ENCODE measurements at places on chromosomes 6 and 20. TPM values are rescaled to one million over a fixed set of nuclear protein-coding genes. Genes with fewer than 3 reads are reported as not detected.

- no peak overlapping the region for H3K4me3 ChIP-seq
- H3K27me3 ChIP-seq, result peaks cover 38% of the 10 kb centered on the region
- no peak overlapping the region for H3K27ac ChIP-seq
- no peaks in the 10 kb centered on the region for H3K36me3 ChIP-seq
These were observed 10.3 kb downstream of the KIF25 start for GRCh38 chr6:168007592-168008338.

DNA sequence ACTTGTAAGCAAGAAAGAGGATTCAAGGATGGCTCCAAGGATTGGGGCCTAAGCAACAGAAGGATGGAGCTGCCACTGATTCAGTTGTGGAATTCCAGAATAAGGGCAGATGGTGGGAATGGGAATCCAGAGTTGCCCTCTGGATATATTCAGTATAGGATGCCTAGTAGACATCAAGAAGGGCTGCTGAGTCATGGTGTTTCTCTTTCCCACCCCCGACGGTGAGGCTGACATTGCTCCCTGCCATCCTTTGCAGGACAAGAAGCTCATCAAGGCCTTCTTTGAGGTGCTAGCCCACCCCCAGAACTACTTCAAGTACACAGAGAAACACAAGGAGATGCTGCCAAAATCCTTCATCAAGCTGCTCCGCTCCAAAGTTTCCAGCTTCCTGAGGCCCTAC, 11.2 kb upstream of the ZNF76 start:
- H3K4me1 ChIP-seq, result peaks cover 7% of the 10 kb centered on the region
- no peaks in the 10 kb centered on the region for H3K27me3 ChIP-seq
- no peaks in the 10 kb centered on the region for H3K36me3 ChIP-seq
- no peak for DNase-seq
- no peak overlapping the region for H3K4me3 ChIP-seq

GRCh38 chr20:64083378-64083803, 807 bp downstream of the LKAAEAR1 start:
- H3K36me3 ChIP-seq, result no peaks in the 10 kb centered on the region
- peaks cover 16% of the 10 kb centered on the region for H3K4me1 ChIP-seq
- no peaks in the 10 kb centered on the region for H3K27me3 ChIP-seq
- peak overlapping the region; percentile 20 for H3K4me3 ChIP-seq
- H3K27ac ChIP-seq, result no peak overlapping the region

The SLC35F1 gene
- 0.07 TPM for total RNA-seq

GRCh38 chr6:118148561-118148960, 241.5 kb downstream of the SLC35F1 start:
- H3K27me3 ChIP-seq, result no peaks in the 10 kb centered on the region
- H3K27ac ChIP-seq, result no peak overlapping the region
- no peaks in the 10 kb centered on the region for H3K36me3 ChIP-seq
- no peaks in the 10 kb centered on the region for H3K4me1 ChIP-seq

- H3K4me3 ChIP-seq, result peak overlapping the region; percentile 86
- no peak for DNase-seq
- no peaks in the 10 kb centered on the region for H3K36me3 ChIP-seq
- H3K27ac ChIP-seq, result peak overlapping the region; percentile 43
- H3K4me1 ChIP-seq, result peaks cover 27% of the 10 kb centered on the region
These were observed 1.0 kb downstream of the HELZ2 start for GRCh38 chr20:63572788-63573646.

The FABP7 gene
- not detected for total RNA-seq

DNA sequence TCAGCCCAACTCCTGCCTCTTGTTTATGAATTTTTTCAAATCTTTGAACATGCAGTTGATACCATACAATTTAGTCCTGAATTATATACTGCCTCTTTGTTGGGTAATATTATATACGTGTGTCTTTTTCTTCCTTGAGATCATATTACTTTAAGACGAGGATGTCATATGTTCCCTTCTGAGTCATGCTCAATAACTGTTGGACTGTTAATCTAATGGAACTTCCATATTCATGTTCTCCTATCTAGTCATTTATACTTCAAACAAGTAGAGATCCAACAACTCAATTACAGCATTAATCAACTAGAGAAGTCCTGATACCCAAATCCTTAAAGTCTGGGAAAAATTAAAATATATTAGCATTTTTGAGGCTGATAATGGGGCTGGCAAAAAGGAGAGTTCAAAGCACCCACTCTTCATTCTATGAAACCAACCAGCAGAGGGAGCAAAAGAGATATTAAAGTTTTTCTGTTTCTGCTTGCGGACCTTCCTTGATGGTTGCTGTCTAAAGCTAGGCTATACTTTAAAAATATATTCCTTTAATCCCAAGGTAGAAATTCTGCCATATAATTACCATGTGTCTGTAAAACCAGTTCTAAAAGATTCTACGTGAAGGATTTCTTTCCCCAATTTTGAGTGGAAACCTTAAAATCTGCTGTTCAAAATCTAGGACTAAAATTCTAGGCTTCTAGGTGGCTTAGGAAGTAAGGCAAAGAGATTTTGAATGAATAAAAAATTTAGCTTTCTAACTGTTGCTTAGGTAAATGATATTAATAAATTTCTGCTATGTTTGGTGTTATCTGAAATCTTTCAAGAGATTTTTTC, 498.9 kb downstream of the BCKDHB start:
- H3K27me3 ChIP-seq, result no peaks in the 10 kb centered on the region
- H3K36me3 ChIP-seq, result no peaks in the 10 kb centered on the region
- H3K27ac ChIP-seq, result no peak overlapping the region

DNA sequence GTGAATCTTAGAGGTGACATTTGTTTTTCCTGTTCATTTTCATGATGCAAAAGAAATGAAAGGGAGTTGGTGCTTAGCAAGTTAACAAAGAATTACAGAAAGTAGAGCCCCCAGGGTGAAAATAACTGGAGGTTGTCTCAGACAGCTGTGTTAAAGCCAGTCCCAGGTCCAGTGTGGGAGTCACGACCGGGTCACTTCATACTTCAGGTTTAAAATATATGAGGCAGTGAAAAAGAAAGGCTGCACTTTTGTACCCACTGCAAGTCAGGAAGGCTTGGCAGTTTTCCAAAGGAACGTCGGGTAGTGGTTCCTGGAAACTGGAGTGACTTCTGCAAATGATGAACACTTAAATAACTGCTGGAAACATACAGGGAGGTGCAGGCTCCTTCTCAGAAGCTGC, 91.5 kb upstream of the THBS2 start:
- peaks cover 9% of the 10 kb centered on the region for H3K4me1 ChIP-seq
- H3K36me3 ChIP-seq, result no peaks in the 10 kb centered on the region
- H3K4me3 ChIP-seq, result no peak overlapping the region
- H3K27me3 ChIP-seq, result no peaks in the 10 kb centered on the region
- DNase-seq, result no peak
- no peak overlapping the region for H3K27ac ChIP-seq

- H3K27ac ChIP-seq, result no peak overlapping the region
- H3K4me1 ChIP-seq, result peaks cover 13% of the 10 kb centered on the region
- H3K27me3 ChIP-seq, result no peaks in the 10 kb centered on the region
- H3K4me3 ChIP-seq, result no peak overlapping the region
- H3K36me3 ChIP-seq, result no peaks in the 10 kb centered on the region
These were observed 121.4 kb upstream of the ADGRF1 start for GRCh38 chr6:47163536-47163935.

DNA sequence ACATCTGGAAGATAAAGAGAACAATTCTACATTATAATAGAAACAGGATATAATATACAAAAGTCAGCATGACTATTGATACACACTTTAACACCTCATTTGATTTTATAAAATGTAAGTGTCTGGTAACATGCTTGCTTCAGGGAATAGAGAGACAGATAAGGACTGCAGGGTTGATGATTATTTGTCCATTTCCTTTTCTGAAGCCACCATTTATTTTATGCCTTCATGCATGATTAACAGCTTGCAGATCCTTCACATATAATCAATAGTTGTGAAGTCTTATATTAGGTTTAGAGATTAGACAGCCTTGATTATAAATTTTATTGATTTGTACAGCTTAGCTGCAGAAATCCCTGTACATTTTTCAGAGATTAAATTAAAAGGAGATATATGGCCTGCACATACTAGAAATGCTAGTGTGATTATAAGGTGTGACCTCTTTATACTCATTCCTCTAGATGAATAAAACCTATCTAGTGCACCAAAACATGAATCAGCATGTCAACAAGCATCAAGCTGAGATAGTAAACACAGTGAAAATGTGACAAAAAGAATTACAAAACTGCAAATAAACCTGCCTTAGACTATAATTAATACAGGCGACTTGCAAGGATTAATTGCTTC, 198.8 kb upstream of the THEMIS start:
- no peaks in the 10 kb centered on the region for H3K36me3 ChIP-seq
- no peaks in the 10 kb centered on the region for H3K4me1 ChIP-seq
- H3K4me3 ChIP-seq, result no peak overlapping the region
- H3K27ac ChIP-seq, result no peak overlapping the region
- DNase-seq, result no peak

- DNase-seq, result no peak
- H3K4me1 ChIP-seq, result no peaks in the 10 kb centered on the region
- no peak overlapping the region for H3K4me3 ChIP-seq
- no peaks in the 10 kb centered on the region for H3K36me3 ChIP-seq
- no peaks in the 10 kb centered on the region for H3K27me3 ChIP-seq
These were observed 619.2 kb downstream of the C6orf118 start for GRCh38 chr6:164690241-164690640.

The RAB23 gene
- total RNA-seq, result 11.7 TPM

The TRDN gene
- total RNA-seq, result not detected

- DNase-seq, result peak; percentile 55
- no peaks in the 10 kb centered on the region for H3K27me3 ChIP-seq
- H3K4me3 ChIP-seq, result no peak overlapping the region
These were observed 301.8 kb downstream of the BTBD9 start for GRCh38 chr6:38337819-38338465.

DNA sequence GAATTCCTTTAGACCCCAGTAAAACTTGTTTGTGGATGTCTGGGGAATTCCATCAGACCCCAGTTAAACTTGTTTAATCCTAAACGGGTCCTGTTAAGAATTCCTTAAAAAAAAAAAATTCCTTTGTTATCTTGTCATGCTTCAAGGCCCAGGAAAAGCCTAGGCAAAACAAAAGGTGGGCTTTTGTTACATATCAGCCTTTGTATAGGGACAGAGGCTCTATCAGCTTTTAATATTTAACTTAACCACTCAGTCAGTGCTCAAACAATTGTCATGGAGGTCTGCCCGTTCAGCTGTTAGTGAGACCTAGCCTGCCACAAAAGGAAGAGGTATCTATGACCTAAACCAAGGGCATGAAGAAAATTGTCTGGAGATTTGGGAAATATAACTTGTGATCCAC, 53.1 kb downstream of the SLC22A1 start:
- H3K4me3 ChIP-seq, result no peak overlapping the region
- no peak overlapping the region for H3K27ac ChIP-seq
- no peaks in the 10 kb centered on the region for H3K36me3 ChIP-seq
- no peak for DNase-seq
- H3K27me3 ChIP-seq, result no peaks in the 10 kb centered on the region

The SIGLEC1 gene
- total RNA-seq, result 0.17 TPM

DNA sequence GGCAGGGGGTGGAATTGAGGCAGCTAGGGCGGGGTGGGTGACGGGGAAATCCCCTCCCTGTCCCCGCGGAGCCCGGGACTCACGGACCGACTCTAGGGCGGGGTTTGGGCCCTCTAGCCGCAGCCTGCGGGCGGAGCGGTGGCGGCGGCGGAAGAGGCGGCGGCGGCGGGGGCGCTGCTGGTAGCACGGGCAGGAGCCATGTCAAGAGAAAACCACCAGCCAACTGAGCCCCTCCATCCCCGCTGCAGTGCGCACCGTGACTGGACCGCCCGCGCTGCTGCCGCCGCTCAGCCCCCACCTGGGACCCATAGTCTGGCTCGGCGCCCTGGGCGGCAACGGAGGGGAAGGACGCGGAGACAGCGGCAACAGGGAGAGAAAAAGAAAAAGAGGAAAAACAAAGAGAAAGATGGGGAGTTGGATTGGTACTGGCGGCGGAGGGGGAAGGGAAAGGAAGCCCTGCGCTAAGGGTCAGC, 1.2 kb upstream of the C6orf62 start:
- H3K27me3 ChIP-seq, result no peaks in the 10 kb centered on the region
- H3K27ac ChIP-seq, result peak overlapping the region; percentile 95
- H3K36me3 ChIP-seq, result peaks cover 17% of the 10 kb centered on the region
- peak overlapping the region; percentile 96 for H3K4me3 ChIP-seq
- DNase-seq, result no peak

The TPD52L1 gene
- total RNA-seq, result 64.1 TPM

- H3K36me3 ChIP-seq, result no peaks in the 10 kb centered on the region
- H3K4me1 ChIP-seq, result peaks cover 4% of the 10 kb centered on the region
- no peak for DNase-seq
- H3K4me3 ChIP-seq, result no peak overlapping the region
These were observed 134.6 kb downstream of the ATXN1 start for GRCh38 chr6:16626650-16627049.

The NNAT gene
- total RNA-seq, result not detected

DNA sequence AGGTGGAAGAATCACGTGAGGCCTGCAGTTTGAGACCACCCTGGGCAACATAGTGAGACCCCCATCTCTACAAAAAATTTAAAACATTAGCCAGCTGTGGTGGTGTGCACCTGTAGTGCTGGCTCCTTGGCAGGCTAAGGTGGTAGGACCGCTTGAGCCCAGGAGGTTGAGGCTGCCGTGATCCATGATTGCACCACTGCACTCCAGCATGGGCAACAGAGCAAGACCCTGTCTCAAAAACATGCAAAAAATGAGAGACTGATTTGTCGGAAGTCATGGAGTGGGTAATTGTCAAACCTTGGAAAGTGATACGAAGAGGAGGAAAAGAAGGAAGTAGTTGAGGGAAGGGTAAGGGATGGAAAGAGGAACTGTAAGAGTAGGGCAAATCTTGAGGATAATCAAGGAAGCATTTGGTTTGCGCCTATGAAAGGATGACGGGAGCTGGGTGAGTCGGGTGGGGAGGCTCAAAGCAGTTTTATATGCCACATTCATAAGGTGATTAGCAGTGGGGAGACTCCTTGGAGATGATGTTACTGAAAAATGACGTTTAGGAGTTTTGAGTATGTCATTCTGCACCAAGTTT, 14.5 kb downstream of the L3MBTL3 start:
- peaks cover 23% of the 10 kb centered on the region for H3K4me1 ChIP-seq
- H3K4me3 ChIP-seq, result no peak overlapping the region
- H3K27me3 ChIP-seq, result no peaks in the 10 kb centered on the region
- DNase-seq, result no peak

The SLC26A8 gene
- total RNA-seq, result not detected

Data from HCT116 (cell line).